Iris pigment epithelial cell (primary cell): ENCODE measurements at places on chromosomes 3 and 15.

- DNase-seq: peak; percentile 86
These were observed 127.4 kb upstream of the ABHD17C start for GRCh38 chr15:80567721-80568157.

DNA sequence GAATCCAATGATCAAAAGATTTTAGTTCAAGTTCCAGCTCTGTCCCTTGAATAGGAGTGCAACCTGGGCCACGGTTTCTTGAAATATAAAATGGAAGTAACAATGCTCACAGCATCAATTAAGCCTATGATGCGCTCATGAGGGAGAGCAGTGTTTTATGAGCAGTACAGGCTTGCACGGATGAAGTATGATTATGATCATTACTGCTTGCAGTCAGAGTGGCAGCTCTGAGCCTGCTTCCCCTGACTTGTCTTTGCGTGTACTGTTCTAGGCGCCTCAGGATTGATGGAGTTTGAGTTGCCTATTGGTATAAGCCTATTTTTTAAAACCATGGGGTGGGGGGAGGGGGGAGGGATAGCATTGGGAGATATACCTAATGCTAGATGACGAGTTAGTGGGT, 37.0 kb downstream of the ITGB5 start:
- DNase-seq: no peak

DNA sequence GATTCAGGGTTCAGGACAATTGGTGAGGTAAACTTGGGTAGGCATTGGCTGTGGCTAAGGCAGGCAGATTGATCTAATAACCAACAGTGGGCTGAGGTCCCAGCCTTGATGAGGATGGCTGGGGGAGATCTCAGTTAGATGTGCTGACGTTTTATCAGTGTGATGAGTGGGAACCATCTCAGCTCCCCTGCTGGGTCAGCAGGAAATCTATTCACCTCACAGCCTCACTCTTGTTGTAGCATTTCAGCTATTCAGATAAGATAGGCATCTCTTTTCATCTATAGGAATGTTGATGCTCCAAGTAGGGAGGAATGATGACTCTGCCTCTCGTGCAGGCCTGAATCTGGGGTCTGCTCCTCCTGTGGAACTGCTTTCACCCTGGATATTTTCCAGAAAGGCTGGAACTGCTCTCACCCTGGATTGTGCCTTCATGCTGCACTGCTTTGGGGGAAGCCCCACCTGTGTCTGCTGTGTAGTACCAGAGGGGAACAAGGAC, 973.7 kb downstream of the NSUN3 start:
- DNase-seq: no peak

DNA sequence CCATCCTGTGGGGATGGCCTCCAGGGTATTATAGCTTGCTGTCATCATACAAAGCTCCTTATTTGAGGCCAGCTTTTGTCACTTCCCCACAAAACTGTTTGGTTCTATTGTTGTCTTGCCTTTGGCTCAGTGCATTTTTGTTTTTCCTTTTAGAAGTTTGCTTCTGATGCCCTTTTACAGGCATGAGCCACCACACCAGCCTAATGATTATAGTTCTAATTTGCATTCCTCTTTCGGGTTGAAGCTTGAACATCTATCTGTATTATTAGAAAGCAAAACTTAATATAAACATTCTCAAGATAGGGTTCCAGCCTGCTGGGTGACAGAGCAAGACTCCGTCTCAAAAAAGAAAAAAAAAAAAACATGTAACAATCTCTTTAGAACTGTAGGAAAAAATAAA, 39.8 kb downstream of the SMARCC1 start:
- DNase-seq: no peak

DNA sequence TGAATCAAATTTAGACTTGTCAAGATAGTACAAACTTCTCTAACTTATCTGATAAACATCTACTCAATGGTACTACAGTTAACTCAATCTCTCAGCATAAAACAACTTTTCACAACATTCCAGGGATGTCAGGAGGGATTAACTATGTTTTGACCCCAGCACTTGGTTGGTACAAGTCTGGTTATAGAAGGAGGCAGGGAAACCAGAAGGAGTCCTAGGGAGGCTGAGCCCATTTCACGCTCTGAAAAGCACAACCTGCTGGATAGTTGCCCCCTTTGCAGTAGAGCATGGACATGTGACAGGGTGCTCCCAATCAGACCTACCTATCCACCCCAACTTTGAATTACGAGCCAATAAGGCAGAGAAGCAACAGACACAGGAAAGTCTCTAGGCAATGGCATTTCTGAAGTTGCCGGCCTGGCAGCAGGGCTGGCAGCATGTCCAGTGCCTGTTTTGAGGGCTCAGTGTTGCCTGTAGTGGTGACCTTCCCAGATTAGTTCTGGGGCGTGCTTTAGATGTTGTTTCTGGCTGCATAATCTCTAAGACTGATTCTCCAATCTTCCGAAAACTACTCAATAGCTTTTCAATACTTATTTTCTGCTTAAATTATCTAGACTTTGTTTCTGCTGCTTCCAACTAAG, 8.2 kb downstream of the ANKUB1 start:
- DNase-seq: peak; percentile 74

DNA sequence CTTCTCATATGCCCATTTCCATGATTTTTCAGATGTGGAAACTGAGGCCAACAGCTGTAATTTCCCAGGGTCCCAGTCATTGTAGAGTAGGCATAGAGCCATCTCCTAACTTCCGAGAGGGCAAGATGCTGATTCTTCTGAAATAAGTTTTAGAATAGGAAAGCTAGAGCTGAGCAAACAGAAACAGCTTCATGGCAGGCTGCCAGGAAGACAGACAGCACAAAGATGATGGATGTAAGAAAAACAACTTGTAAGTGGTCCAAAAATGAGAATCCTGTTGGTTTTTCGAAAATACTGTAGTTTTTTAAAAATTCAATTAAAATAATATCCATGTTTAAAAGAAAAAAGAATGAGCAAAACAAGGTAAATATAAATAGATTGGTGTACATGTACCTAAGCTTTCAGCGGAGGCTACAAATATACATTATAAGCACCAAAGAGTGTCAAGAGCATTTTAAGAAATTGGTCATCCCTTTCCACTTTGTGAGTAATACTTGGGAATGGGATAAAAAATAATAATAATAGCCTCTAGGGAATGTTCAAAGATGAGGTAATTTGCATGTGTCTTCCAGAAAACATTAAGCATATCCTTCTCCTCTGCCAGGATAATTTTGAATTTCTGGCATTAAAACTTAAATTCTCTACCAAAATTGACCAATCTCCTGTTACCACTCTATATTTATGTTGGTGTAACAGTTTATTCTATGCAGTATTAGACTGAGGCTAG, 406.6 kb downstream of the MECOM start:
- DNase-seq: no peak

DNA sequence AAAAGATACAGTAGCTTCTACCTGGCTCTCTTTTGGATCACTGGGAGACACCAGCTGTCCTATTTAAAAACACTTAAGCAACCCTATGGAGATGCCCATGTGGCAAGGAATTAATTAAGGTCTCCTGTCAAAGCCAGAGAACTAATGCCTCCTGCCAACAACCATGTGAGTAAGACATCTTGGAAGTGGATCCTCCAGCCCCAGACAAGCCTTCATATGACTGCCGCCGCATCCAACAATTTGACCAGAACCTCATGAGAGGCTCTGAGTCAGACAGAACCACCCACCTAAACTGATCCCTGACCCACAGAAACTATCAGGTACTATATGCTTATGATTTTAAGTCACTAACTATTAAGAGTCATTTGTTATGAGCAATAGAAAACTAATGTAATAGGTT, 22.3 kb downstream of the IFT80 start:
- peak; percentile 58 for DNase-seq

DNA sequence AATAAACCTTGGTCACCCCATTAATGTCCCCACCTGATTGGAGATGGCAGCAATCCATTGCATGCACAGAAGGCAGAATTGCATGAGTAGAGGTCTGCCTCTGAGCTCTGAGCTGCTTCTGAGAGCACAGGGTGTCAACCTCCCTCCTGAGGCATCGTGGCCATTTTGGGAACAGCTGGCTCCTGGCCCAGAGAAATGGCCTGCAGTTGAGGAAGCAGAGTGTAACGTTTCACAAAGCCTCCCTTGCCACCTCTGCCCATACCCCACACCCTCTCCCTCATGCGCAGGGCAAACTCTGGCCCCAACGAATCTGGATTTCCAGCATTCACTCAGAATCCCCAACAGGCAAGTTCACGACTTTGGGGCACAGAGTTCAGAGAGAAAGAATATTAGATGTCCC, 198.9 kb downstream of the ADAMTS9 start:
- DNase-seq: no peak

DNA sequence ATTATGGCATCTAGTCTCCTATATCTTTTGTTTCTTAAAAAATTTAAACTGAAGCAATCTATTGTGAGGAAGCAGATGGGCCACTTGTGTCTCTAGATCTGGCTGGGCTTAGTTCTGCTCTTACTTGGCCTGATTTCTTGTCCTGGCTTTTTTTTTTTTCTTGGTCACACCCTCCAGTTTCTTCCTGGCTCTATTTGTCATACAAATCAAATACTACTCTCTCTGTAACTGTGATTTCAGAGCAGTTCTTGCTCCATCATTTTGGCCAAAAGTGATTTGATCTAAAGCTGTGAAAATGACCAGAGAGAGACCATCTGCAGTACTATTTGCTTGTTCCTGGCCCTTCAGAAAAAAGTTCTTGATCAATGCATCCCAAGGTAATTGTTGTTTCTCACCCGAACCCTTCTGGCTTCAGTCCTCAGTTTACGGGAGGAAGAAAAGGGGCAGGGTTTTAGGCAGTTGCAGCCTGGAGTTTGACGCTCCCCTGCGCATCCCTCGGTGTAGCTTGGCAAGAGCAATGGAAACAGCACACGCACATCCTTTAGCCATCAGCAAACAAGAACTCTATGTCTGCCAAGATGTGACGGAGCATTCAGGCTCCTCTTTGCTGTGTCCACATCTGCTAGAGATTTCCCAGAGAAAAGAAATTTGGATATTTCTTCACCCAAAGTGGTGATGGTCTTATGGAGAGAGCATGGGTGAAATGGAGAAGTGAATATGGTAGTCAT, 31.6 kb downstream of the CHST2 start:
- no peak for DNase-seq

- no peak for DNase-seq
These were observed 1.0 kb downstream of the C3orf80 start for GRCh38 chr3:160226026-160226907.

DNA sequence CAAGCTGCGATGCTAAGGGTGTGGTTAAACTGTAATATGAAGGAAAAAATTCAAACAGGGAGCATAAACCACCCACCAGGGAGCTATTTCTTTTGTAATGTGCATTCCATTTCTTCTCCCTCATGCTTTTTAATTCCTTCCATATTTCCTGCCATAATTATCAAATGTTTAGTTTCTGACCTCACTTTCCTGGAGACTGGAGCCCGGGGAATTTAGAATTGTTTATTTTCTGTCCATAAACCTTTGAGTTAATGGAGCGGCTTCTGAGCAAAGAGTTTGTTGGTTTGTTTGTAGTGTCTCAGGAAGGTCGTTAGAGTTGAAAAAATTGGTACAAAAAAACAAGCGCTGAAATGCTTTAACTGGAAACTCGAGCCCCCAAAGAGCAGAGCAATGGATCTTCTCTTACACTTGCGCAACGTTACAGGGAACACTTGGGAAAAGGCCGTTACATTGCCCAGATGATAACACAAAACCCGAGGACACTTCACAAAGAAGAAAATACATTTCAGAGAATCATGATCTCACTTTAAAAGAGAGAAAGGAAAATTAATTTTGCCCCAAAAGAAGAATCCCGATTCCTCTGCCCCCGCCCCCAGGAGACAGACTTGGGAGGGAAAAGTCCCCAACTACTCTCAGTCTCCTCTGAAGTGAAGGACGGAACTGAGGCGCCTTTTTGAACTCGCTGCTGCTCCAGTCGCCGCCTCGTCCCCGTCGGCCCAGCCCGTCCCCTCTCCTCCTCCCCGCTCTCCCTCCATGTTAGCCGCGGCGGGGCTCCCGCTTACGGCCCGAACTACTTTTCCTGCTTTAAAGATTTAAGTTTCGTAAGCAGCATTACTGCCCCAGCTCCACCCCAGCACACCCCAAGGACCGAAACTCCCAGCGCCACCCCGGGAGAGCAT, 842 bp downstream of the FSTL1 start:
- peak; percentile 57 for DNase-seq

- no peak for DNase-seq
These were observed 34.9 kb downstream of the MORF4L1 start for GRCh38 chr15:78907577-78907976.

DNA sequence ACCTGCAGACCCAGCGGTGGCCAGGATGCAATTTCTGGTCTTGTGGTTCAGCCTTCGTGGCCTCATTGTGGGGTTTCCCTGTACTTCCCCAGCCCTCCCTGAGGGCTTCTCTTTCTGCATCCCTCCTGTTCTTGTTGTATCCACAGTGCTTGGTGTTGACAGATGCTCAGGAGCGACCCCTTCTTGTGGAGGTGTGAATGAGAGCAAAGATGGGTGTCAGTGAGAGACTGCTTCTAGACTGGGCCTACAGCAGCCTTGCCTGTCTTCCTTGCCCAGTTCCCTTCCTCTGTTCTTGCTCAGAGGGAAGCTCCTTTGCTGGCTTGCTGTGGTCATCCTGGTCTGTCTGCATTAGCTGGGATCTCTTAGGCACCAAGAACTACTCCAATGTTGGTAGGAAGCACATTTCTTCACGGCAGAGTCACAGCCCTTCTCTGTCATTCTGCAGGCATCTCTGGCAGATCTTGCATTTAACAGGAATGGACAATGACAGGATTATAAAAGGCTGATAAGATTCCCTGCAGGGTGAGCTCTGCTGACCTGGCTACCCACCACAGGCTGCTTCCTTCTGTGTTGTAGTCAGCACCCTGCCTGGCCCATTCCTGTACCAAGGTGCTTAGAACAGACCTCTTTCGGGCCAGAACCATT, 317.8 kb upstream of the C2CD4B start:
- peak; percentile 23 for DNase-seq

DNA sequence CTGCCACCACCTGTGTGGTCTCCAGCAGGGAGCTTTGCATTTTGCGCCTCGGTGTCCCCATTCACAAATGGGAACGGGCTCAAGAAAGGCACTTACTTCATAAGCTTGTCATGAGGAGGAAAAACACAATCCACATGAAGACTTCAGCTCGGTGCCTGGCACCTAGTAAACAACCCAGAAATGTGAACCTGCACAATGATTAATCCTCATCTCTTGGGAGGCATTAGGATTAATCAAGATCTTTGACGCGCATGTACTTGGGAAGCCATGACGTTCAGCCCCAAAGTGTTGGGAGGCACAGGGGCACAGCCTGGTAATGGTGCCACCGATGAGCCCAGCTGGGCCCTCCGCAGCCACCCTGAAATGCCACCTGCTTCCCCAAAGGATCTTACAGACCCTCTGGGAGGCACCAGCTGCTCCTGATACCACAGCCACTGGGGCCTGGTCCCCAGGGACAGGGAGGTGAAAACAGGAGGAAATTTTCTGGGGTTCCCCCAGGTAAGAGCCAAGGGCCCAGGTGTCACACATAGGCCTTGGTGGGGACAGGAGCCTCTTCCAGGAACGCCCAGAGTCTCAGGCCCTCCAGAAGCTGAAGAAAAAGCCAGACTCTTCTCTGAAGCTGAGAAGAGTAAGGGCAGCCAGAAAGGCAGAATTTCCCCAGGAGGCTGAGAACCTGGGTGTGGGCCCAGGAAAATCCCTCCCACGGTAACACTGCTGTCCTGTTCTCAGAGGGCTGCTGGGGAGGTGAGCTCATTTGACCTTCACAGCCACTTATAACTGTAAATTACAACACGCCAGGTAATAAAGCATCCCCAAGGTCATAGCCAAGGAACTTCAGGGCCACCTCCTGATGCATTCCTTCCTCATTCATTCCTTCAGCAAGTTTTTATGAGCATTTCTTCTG, 507.5 kb downstream of the SHQ1 start:
- peak; percentile 9 for DNase-seq
